ENCODE measurements at places on chromosomes 12 and 14.

GRCh38 chr12:15716581-15716980 lies 72.6 kb downstream of the EPS8 start:
- no peak for DNase-seq
- no peaks in the 10 kb centered on the region for H3K27me3 ChIP-seq
- no peak overlapping the region for H3K4me3 ChIP-seq
- no peaks in the 10 kb centered on the region for H3K4me1 ChIP-seq
- H3K36me3 ChIP-seq = no peaks in the 10 kb centered on the region

GRCh38 chr12:51389302-51389999 lies 1.8 kb downstream of the GALNT6 start:
- no peak overlapping the region for H3K27ac ChIP-seq
- H3K4me3 ChIP-seq = no peak overlapping the region
- peaks cover 14% of the 10 kb centered on the region for H3K36me3 ChIP-seq
- H3K4me1 ChIP-seq = peaks cover 8% of the 10 kb centered on the region
- no peak for DNase-seq
- no peaks in the 10 kb centered on the region for H3K27me3 ChIP-seq

- H3K36me3 ChIP-seq = no peaks in the 10 kb centered on the region
- H3K4me1 ChIP-seq = peaks cover 2% of the 10 kb centered on the region
- no peak overlapping the region for H3K27ac ChIP-seq
- DNase-seq = no peak
- no peaks in the 10 kb centered on the region for H3K27me3 ChIP-seq
Observed at GRCh38 chr14:37253905-37254304, 56.2 kb downstream of the MIPOL1 start.

DNA sequence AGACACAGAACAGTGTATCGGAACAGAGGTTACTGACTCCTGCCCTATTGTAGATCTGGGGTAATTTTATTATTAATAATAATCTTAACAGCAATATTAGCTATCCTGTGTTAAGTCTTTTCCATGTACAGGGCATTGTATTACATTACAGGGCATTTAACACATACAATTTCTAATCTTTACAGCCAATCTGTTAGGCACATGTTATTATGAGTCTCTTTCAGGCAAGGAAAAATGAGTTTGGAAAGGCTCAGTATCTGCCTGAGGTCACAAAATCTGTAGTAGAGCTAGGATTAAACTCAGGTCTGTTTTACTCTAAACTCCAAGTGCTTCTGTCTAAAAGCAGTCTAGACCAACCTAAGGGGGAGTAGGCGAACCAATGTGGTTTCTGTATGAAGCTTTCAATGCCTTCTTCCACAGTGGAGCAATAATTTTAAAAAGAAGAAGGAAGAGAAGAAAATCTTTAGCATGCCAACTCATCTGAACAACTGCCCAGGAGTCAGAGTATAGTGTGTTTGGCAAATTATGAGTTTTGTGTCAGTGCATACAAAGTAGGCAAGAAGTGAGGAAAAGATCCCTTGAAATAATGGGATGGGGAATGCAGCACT lies 192.6 kb downstream of the CHST11 start:
- no peak overlapping the region for H3K4me3 ChIP-seq
- no peaks in the 10 kb centered on the region for H3K36me3 ChIP-seq
- H3K27me3 ChIP-seq = no peaks in the 10 kb centered on the region
- DNase-seq = no peak
- H3K27ac ChIP-seq = no peak overlapping the region
- peaks cover 3% of the 10 kb centered on the region for H3K4me1 ChIP-seq

- no peak for DNase-seq
- peaks cover 8% of the 10 kb centered on the region for H3K36me3 ChIP-seq
- no peaks in the 10 kb centered on the region for H3K27me3 ChIP-seq
- no peak overlapping the region for H3K4me3 ChIP-seq
- H3K27ac ChIP-seq = no peak overlapping the region
Observed at GRCh38 chr14:90788031-90788430, 28.2 kb downstream of the TTC7B start.

All from H9 (cell line).